Activated T-helper 9 cell treated with anti-CD3 and anti-CD28 coated beads, Interleukin-2, amount 50 U/mL, for 16 hours (primary cell): ENCODE measurements at places on chromosomes 16 and 17.

- DNase-seq, result no peak
Measured at GRCh38 chr17:59684967-59685366, 22.3 kb downstream of the PTRH2 start.

DNA sequence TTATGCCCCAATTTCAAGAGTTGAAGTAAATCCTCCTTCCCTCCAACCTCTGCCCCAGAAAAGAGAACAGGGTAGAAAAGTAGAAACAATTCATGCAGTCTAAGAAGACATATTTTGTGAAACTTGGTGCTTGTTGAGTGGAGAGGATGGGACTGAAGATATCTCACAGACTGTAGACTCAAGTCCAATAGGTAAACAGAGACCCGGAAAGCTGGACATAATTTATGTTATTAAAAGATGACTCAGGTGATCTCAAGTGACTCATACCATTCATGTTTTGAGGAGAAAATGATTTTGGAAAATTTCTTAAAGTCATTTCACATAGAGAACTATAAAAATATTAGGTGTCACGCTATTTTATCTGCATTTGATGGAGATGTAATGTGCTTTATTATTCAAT, 203.1 kb upstream of the SOX9 start:
- DNase-seq, result no peak

- DNase-seq, result peak; percentile 20
Measured at GRCh38 chr16:86604436-86605193, 26.3 kb downstream of the FOXL1 start.

- DNase-seq, result no peak
Measured at GRCh38 chr16:84368308-84368996, at the start of gene ATP2C2. ATP2C2 (plus strand) TSS chr16:84368538; CDS start chr16:84368616, 78 bp downstream.

DNA sequence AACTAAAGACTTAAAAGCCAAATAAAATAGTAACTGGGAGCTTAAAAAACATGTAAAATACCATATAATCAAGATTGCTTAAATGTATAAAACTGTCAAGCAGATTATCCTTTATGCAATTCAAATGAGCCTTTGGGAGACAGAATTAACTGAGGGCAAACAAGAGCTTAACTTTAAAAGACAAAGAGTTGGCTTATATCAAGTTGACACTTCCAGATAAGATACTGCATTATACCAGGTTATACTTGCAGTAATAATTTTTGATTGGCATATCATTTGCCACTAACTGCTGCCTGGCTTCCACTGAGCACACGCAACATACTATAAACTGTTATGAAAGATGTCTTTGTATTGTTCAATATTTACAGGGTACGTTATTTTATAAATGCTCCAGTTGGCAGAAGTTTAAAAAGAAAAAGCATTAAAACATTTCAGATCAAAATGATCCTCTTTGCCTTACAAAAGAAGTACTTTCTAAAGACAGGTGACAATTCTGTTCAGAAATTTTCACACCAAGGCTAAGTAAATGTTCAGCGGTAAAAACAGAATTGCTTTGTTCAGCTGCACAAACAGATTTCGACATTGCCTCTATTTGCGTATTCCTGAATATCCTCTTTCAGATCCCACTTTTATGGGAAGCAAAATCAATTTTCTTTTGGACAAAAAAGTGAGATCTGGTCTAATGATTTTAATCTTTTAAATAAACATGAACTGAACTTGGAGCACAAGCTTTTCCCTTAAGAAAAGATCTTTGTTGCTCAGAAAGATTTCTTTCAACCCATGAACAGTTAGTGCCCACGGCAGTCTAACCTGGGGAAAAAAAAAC, 50.7 kb downstream of the TOX3 start:
- DNase-seq, result no peak

DNA sequence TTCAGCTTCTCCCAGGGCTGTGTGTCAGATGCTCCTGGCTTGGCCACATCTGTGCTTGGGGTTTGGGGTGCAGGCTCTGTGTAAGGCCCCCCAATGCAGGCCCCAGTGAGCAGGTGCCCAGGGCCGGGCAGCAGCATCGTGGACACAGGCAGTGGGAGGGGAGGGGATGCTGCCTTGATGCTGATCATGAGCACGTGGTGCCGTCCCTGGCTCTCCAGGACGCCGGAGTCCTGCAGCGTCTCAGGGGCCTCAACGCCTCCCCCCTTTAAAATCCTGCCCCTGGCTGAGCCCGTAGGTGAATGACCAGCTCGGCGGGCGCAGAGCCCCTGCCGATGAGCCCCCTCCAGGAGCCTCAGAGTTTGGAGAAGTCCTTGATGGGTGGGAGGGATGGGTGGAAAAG, 9.0 kb downstream of the METRNL start:
- no peak for DNase-seq

- no peak for DNase-seq
Measured at GRCh38 chr17:63652106-63652505, 29.9 kb downstream of the MAP3K3 start.

GRCh38 chr16:17447101-17447569, 23.6 kb downstream of the XYLT1 start:
- no peak for DNase-seq

GRCh38 chr16:58019866-58020538, 5.6 kb upstream of the MMP15 start:
- no peak for DNase-seq

DNA sequence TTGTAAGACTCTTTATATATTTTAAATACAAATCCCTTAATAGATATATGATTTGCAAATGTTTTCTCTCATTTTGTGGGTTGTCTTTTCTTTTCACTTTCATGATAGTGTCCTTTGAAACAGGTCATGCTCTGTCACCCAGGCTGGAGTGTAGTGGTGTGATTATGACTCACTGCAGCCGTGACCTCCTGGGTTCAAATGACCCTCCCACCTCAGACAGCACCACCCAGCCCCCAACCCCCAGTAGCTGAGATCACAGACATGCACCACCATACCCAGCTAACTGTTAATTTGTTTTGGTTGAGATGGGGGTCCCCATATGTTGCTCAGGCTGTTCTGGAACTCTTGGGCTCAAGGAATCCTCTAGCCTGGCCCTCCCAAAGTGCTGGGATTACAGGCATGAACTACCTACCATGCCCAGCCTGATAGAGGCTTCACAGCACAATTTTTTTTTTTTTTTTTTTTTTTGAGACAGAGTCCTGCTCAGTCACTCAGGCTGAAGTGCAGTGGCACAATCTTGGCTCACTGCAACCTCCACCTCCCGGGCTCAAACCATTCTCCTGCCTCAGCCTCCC, 18.5 kb upstream of the TMIGD1 start:
- no peak for DNase-seq

DNA sequence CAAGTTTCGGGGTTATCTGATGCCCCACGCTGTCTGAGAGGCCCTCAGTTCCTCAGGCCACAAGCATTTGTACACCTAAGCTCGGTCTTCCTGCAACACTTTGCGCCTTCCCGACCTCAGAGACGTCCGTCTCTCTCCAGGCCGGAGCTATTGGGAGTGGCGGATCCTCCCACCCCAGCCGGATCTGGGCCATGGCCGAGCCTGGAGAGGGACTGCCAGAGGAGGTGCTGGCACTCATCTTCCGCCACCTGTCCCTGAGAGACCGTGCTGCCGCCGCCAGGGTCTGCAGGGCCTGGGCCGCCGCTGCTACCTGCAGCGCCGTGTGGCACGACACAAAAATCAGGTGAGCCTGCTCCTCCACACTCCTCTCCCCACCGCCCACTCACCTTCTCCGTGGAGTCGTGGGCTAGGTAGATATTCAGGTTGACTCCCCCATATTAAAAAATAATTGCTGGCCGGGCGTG, 1.9 kb downstream of the FBXL8 start:
- DNase-seq, result no peak

DNA sequence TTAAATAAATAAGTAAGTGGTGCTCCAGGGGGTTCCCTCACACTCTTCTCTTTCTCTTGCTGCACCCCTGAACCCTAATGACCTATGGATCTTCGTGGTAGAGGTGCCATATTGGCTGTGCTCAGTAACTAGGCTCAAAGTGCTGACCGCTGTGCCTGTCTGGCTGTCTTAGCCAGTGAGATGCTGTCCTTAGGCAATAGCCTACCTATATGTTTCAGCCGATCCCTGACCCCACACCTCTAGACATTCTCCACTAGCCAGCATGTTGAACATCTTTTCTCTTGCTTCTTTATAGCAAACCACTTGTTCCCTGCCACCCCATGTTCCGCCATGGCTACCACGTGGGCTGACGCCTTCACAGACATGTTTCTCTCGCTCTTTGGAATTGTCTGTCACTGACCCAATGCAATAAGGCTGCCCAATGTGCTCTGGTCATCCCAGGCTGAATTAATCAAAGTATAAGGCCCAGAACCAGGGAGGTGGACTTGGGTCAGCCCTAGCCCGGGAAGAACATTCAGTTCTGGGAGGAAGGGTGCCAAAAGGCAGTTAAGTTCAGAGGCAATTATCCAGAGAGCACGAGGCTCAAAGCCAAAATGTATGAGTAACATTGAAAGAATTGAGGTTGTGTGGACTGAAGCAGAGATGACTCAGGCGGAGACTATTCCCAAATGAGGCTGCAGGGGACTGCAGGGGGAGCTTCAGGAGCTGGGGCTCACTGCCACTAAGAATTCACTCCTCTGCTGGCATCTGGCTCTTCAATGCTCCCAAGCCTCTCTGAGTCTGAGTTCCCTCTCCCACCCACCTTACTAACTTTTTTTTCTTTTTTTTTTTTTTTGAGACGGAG, 28.7 kb upstream of the TNRC6A start:
- DNase-seq, result no peak

- peak; percentile 3 for DNase-seq
Measured at GRCh38 chr17:61904094-61904710, 23.6 kb downstream of the INTS2 start.

DNA sequence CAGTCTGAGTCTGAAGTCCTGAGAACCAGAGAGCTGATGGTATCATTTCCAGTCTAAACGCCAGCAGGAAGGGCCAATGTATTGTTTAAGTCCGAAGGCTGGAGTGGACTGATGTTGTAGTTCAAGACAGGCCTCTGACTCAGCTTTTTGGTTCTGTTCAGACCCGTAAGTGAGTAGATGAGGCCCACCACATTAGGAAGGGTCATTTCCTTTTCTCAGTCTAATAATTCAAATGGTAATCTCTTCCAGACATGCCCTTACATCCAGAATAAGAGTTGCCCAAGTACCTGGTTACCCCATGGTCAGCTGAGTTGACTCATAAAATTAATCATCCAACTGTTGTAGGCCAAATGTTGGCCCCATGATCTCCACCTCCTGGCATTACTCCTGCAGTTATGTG, 442.6 kb upstream of the HSBP1 start:
- no peak for DNase-seq

DNA sequence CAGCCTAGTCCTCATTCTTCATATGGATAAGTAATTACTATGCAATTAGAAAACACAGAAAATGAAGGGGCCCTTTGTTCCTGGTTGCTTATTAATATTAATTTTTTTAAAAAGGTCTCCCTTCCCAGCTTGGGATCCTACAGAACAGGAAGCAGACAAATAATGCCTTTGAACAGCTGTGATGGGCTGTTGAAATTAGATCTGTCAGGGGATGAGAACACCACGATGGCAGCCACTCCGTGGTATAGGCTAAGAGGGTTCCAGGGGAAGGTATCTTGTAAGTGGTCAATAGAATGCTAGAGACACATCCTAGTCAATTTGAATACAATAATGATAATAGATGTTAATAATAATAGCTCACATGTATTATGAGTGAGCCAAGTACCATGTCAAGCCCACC, 83.1 kb downstream of the CCDC182 start:
- DNase-seq, result no peak

GRCh38 chr16:87125206-87126155, 191.7 kb downstream of the C16orf95 start:
- DNase-seq, result no peak

DNA sequence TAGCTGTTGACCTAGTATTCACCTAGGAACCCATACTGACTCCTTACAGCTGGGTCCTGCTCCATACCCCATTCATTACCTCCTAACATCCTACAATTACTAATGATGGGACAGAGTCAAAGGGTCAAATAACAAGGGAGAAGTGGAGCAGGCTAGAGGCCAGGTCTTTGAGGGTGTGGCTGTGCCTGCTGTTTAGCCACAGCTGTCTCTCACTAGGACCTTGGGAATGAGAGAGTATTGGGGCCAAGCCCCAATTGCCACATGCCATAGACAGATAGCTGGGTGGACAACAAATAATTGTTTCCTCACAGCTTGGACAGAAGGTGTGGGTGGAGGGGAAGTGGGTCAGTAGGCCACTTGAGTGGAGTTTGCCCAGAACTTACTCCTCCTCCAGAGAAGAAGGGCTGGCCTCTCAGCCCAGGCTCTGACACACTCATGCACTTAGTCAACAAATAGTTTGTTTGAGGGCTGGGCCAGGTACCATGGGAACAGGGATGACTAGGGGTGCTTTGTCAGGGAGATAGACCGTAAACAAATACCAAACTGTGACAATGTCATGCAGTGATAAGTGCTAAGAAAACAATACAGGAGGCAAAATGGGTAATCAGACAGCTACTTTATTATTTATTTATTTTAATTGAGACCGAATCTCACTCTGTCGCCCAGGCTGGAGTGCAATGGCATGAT, 10.2 kb upstream of the CENPT start:
- peak; percentile 25 for DNase-seq

GRCh38 chr16:57159447-57159846, 26.4 kb downstream of the PSME3IP1 start:
- no peak for DNase-seq

DNA sequence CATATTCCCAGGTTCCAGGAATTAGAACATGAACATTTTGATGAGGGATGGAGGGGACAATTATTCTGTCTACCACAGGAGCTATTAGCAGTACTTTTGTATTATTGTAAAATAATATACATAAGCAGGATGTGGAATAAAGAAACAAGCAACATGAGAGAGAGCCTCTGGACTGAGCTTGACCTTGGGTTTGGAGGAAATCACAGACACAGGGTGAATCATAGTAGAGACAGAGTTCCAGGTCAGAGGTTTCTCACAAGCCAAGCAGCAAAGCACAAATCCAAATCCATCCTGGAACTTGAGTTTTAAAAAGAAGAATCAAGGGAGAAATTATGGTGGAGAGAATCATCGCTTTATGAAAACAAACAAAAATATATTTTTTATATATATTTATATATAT, 5.1 kb downstream of the KRT31 start:
- DNase-seq, result no peak

GRCh38 chr17:5485270-5486205, at the start of gene DERL2:
DERL2 (minus strand) TSS chr17:5486178; CDS start chr17:5486161, 17 bp downstream.
- no peak for DNase-seq

DNA sequence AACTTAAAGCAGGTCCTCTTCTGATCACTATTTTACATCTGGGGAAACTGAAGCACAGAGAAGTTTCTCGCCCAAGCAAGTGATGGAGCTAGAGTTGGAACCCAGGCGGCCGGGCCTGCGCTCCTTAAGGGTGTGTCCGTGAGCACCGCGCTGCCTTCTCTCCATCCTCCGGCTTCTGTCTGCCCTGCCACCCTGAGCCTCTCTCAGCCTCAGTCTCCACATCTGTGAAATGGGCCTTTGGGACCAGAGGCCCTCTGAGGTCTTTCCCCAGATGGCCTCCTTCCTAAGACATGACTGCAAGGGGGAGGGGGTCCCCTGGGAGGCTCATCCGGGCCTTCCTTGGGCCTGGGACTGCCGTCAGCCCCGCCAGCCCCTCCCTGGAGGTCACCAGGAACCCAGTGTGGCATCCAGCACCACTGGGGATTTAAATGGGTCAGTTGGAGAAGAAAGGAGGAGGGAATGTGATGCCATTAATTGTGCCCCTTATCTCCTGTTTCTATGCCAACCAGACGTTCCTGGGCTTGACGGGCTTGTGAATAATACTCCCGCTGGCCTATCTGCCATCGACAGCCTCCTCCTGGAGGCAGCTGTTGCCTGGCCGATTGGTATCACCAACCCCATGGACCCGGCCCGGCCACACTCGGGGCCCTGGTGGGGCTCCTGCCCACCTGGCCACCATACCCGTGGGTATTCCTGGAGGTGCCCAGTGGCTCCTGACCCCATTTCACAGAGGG, 5.1 kb downstream of the ZFPM1 start:
- DNase-seq, result no peak
